ENCODE measurements at places on chromosomes 7 and 10.

DNA sequence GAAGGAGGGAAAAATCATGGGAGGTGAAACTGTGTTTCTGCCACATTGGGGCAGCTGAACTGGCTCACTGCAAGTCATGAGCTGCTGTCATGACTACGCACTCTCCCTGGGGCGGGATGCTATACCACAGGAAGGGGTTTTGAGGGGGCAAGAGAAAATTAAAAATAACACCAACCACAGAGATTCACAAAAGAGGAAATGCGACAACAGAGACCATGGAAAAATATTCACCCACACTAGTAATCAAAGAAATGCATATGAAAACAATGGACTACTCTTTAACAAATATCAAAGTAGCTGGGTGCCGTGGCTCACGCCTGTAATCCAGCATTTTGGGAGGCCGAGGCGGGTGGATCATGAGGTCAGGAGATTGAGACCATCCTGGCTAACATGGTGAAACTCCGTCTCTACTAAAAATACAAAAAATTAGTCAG lies 65.2 kb upstream of the TM9SF3 start:
- H3K27ac ChIP-seq: no peak overlapping the region
- H3K27me3 ChIP-seq: no peaks in the 10 kb centered on the region
- no peak overlapping the region for H3K4me3 ChIP-seq
- peak; percentile 18 for DNase-seq

DNA sequence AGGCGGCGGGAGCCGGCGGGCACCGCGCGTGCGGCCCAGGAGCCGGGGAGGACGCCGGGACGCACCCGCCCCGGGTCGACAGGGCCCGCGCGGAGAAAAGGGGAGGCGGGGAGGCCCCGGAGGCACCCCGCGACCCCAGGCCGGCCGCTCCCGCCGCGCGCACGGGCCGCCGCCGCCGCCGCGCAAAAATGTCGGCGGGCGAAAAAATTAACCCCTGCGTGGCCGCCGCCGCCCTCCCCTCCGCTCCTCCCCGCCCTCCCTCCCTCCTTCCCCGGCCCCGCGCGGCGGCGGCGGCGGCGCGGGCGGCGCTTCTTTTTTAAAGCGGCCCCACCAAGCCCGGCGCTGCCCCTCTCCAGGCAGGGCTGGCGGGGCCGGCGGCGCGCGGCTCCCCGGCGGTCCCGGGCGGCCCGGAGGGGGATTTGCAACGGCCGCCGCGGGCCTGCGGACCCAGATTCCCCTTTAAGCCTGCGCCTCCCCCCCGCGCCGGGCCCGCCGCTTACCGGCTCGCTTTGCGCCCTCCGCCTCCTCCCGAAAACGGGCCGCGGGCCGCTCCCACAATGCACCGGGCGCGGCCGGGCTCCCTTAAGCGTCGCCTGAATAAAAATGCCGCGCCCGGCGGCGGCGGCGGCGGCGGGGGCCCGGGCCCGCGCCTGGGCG lies 465 bp downstream of the SEPHS1 start:
- H3K4me3 ChIP-seq: peak overlapping the region; percentile 90
- peak; percentile 88 for DNase-seq
- H3K4me1 ChIP-seq: no peaks in the 10 kb centered on the region
- H3K27me3 ChIP-seq: no peaks in the 10 kb centered on the region

DNA sequence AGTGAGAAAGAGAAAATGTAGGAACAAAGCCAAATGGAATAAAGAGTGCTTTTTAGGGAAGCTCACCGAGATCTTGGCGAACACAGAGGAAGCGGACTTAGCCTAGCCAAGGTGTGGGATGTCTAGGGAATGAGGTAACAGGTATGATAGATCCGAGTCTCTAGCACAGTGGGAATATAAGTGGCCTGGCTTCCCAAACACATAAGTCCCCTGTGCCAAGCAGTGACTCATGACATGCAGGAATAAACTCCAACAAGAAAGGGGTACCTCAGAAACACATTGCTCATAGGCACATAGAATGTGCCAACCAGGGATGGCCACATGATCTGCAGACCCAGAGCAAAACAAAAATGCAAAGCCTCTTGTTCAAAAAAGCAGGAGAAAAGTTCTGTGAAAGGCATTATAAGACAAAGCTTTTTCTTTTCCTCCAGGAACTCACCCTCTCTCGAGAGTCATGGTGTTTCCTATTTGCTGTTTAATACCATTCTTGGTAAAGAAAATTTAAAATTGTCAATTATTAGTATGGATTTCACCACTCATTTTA lies 542.5 kb downstream of the GATA3 start:
- H3K27ac ChIP-seq: no peak overlapping the region
- H3K27me3 ChIP-seq: no peaks in the 10 kb centered on the region
- H3K4me1 ChIP-seq: no peaks in the 10 kb centered on the region
- no peak for DNase-seq
- no peaks in the 10 kb centered on the region for H3K36me3 ChIP-seq

GRCh38 chr7:22210967-22211366 lies 146.0 kb downstream of the RAPGEF5 start:
- H3K27ac ChIP-seq: peak overlapping the region; percentile 32
- H3K36me3 ChIP-seq: no peaks in the 10 kb centered on the region
- no peak overlapping the region for H3K4me3 ChIP-seq

DNA sequence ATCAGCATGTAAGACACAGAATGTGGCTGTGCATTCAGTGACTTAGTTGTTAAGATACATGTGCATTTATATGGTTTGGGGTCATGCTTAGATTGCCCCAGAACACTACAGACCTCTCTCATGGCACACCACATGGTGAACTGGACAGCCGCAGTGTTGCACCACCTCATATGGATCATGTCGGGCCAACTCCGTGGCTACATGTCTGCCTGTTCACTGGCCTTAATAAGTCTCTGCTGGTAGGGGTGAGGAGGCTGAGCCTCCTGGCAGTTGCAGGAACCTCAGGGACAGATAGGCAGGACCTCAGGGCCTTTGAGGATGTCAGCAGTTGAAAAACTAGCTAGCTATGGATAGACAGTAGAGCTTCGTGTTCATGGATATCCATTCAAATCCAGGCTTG lies 751.0 kb downstream of the GRID1 start:
- H3K27me3 ChIP-seq: no peaks in the 10 kb centered on the region
- H3K4me3 ChIP-seq: no peak overlapping the region
- no peak for DNase-seq
- no peaks in the 10 kb centered on the region for H3K36me3 ChIP-seq
- no peaks in the 10 kb centered on the region for H3K4me1 ChIP-seq
- H3K27ac ChIP-seq: no peak overlapping the region

DNA sequence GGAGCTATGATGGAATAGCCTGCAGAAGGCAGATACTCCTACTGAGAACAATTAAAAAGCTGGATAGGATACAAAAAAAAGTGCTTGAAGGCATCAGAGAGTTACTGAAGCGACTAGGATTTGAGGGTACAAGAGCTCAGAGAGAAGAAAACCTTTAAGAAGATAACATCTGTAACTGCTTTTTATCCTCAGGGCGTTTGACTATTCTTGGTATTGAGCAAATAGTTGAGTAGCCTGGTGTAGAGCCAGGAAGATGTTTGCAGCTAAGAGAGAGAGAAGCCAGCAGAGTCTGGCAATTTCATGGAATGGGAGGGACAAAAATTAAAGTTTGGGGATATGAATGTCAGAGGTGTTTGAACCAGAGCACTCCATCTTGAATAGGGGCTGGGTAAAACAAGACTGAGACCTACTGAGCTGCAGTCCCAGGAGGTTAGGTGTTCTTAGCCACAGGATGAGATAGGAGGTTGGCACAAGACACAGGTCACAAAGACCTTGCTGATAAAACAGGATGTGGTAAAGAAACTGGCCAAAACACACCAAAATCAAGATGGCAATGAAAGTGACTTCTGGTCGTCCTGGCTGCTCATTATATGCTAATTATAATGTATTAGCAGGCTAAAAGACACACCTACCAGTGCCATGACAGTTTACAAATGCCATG lies 428.8 kb downstream of the SH2D4B start:
- H3K36me3 ChIP-seq: no peaks in the 10 kb centered on the region
- no peaks in the 10 kb centered on the region for H3K4me1 ChIP-seq
- no peak for DNase-seq

DNA sequence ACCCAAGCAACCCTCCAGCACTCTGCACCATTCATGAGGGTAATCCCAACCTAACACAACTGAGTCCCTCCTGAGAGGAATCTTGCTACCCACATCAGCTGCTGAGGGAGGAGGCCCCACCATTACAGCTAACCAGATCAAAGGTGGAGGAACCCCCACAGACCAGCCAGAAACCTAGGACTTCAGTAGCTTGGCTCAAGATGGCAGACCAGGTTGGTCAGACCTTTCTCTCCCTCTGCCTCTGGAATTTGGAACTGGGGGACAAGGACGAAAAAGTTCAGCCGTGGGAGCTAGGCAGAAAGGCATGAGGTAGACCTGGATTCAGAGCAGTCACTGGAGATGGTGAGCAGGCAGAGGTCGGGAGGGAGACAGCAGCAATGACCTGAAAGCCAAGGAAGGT lies 101.3 kb upstream of the CACUL1 start:
- no peaks in the 10 kb centered on the region for H3K36me3 ChIP-seq
- H3K4me3 ChIP-seq: no peak overlapping the region
- H3K27me3 ChIP-seq: no peaks in the 10 kb centered on the region
- no peak overlapping the region for H3K27ac ChIP-seq
- no peak for DNase-seq

DNA sequence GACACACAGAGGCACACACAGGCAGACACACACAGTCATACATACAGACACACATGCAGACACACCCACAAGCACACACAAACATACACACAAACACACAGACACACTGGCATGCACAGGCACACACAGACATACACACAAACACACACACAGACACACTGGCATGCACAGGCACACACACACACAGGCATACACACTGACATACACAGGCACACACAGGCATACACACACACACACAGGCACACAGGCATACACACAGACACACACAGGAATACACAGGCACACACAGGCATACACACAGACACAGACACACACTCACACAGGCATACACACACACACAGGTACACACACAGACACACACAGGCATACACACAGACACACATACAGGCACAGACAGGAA lies 340.7 kb upstream of the VSTM2A start:
- no peaks in the 10 kb centered on the region for H3K36me3 ChIP-seq
- no peak for DNase-seq
- H3K27me3 ChIP-seq: no peaks in the 10 kb centered on the region
- H3K4me3 ChIP-seq: no peak overlapping the region
- no peak overlapping the region for H3K27ac ChIP-seq

DNA sequence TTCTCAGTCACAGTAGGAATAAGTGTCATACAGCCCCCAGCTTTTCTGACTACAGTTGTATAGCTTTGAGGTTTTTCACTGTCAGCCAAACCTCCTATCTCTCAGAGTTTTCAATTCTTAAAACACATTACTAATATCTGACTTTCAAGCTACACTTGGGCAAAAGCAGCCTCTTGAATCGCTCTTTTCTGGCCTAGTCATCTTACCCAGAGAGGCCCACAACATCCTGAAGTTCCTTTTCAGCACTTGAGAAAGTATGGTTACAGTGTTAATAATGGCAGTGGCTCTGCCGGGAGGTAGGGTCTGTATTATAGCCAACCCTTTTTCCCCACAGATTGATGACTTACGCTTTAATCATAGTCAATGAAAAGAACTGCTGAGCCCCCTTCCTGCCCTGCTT lies 181.0 kb downstream of the LRRC4 start:
- DNase-seq: no peak
- no peak overlapping the region for H3K27ac ChIP-seq
- no peaks in the 10 kb centered on the region for H3K4me1 ChIP-seq
- no peaks in the 10 kb centered on the region for H3K36me3 ChIP-seq

- no peaks in the 10 kb centered on the region for H3K27me3 ChIP-seq
- no peaks in the 10 kb centered on the region for H3K36me3 ChIP-seq
- no peak overlapping the region for H3K27ac ChIP-seq
- H3K4me1 ChIP-seq: no peaks in the 10 kb centered on the region
Measured at GRCh38 chr7:15084368-15084767, 181.8 kb upstream of the DGKB start.

DNA sequence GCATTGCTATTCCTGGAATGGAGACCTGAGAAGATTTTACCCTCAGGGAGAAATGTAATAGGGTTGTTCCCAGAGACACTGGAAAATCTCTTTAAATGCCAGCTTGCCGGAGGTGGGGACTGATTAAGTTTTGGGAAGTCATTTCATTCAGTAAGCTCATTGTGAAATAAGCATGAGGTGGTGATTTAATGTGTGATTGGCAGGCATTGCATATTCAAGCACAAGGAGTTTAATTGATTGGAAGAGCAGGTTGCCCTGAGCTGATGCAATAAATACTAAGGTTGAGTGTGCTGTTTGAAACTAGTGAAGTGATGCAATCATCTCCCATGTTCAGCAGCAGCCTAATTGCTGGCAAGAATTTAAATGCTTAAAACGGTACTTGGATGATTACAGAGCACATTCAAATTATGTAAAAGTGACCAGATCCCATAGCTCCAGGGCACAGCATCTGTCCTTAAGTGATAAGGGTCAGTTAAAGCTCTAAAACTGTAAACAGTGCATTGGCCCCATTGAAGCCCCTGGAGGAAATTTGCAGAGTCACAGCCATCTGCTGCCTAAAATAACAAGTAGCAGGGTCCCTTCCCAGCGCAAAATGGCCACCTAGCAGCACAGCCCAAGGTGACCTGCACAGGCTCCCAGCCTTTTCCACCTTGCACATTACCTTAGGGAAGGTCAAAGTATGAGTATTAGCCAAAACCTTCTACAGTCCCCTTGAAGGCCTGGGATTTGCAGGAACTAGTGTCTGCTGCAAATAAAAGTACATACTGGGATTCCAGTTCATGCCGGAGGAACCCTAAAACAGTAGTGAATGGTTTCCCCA lies 92.1 kb downstream of the CCDC71L start:
- no peak for DNase-seq
- no peaks in the 10 kb centered on the region for H3K4me1 ChIP-seq
- H3K36me3 ChIP-seq: no peaks in the 10 kb centered on the region
- H3K27me3 ChIP-seq: no peaks in the 10 kb centered on the region

DNA sequence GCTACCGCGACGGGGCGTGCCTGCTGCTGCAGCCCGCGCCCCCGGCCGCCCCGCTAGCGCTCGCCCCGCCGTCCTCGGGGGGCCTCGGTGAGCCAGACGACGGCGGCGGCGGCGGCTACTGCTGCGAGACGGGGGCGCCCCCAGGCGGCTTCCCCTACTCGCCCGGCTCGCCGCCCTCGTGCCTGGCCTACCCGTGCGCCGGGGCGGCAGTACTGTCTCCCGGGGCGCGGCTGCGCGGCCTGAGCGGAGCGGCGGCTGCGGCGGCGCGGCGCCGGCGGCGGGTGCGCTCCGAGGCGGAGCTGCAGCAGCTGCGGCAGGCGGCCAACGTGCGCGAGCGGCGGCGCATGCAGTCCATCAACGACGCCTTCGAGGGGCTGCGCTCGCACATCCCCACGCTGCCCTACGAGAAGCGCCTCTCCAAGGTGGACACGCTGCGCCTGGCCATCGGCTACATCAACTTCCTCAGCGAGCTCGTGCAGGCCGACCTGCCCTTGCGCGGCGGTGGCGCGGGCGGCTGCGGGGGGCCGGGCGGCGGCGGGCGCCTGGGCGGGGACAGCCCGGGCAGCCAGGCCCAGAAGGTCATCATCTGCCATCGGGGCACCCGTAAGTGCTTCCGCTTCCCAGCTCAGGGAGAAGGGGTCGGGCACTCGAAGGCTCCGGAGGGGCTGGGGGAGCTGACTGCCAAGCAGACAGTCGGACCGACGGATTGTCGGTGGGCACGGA lies 761 bp downstream of the PTF1A start:
- no peak overlapping the region for H3K4me3 ChIP-seq
- no peak for DNase-seq
- peaks cover 3% of the 10 kb centered on the region for H3K27me3 ChIP-seq
- H3K27ac ChIP-seq: no peak overlapping the region
- no peaks in the 10 kb centered on the region for H3K4me1 ChIP-seq
